ENCODE measurements at places on chromosomes 6 and 20.
A peak's percentile ranks its signal among the peaks of the same experiment; 100 is the strongest.

- no peak for DNase-seq
These were observed 52.3 kb downstream of the SLC22A3 start for GRCh38 chr6:160400446-160400845.

GRCh38 chr20:50475681-50476292 lies 34.4 kb upstream of the PTPN1 start:
- DNase-seq = no peak

GRCh38 chr6:144500892-144501291 lies 215.8 kb downstream of the UTRN start:
- no peak for DNase-seq

DNA sequence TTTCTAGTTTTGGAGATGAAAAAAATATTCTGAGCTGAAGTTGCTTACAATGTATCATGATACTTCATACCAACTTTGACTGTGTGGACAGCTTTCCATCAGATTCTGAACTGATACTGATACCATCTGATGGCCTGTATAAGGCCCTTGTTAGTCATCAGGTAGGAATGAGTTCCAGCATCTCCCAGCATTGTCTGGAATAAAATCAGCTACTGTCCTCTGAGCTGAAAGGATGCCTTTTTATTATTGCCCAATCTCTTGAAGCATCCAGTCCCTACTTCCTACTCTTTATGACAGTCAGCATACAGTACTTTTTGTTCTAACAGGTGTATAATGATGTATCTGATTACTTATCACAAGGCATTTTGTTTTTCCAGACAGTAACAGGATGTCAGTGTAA lies 70.6 kb upstream of the EYA4 start:
- no peak for DNase-seq

- DNase-seq = no peak
These were observed 66.0 kb upstream of the RIN2 start for GRCh38 chr20:19692100-19692499.

DNA sequence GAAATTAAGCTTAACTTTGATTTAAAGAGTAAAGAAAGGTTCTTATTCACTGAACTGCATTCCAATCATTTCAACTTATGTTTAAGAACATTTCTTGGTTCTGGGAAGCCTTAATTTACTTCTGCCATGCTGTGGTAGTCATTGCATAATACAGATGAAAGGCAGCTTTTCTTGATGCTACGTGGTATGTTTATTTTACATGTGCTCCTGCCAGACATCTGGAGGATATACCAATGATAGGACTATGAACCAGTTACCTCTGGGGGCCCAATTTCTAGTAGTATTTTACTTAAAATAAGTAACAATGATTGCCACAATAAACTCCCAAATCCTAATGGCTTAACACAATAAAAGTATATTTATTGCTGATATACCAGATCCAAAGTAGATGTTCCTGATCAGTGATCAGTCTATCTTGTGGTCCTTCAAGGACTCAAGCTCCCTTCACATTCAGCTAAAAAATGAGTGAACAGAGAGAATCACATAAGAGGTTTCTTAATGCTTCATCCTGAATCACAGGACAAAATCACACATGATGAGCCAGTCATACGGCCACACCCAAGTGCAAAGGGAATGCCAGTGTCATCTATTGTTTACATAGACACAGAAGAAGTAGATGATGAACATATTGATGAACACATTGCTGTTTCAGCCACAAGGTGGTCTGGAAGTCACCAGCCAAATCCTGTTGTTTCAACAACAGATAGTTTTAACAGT lies 56.5 kb upstream of the CCN2 start:
- DNase-seq = no peak

- no peak for DNase-seq
These were observed 10.0 kb downstream of the MBOAT1 start for GRCh38 chr6:20202324-20202658.

GRCh38 chr20:46811224-46812084 lies 83.2 kb upstream of the EYA2 start:
- no peak for DNase-seq

GRCh38 chr6:105810922-105811482 lies 275.1 kb upstream of the PRDM1 start:
- DNase-seq = no peak

DNA sequence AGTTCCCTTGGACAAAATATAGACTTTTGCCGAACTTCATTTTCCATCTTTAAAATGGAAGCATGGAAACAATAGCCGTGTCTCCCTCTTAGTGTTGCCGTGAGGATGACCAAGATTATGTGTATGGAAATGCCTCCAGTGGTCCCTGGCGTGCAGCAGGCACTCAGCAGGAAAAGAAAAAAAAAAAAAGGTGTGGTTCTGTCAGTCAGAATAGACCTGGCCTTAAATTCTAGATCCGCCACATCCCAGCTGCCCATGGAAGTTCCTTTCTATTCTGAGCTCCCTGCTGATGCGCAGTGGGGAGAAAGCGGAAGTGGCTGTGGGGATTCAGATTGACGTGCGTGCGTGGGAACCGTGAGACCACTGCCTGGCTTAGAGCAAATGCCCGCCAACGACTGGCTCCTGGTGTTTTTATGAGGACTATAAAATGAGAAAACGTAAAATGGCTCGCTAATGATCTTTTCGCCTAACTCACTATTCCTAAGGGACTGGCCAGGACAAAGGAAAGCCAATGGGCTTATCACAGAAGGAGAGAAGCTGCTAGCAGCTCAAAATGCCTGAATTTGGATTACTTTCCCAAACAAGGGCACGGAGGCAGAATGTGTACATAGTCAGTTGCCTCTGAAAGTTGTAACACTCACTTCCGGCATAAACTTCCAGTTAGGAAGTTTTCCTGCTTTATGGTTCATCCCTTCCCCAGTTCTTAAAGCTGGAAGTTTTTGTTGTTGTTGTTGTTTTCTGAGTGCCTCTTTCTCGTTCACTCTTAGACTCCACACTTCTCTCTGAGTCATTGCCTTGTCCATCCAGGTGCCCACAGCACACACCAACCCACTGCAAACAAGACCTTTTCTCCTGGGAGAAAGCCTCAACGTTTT lies 11.4 kb upstream of the PDE10A start:
- DNase-seq = no peak

DNA sequence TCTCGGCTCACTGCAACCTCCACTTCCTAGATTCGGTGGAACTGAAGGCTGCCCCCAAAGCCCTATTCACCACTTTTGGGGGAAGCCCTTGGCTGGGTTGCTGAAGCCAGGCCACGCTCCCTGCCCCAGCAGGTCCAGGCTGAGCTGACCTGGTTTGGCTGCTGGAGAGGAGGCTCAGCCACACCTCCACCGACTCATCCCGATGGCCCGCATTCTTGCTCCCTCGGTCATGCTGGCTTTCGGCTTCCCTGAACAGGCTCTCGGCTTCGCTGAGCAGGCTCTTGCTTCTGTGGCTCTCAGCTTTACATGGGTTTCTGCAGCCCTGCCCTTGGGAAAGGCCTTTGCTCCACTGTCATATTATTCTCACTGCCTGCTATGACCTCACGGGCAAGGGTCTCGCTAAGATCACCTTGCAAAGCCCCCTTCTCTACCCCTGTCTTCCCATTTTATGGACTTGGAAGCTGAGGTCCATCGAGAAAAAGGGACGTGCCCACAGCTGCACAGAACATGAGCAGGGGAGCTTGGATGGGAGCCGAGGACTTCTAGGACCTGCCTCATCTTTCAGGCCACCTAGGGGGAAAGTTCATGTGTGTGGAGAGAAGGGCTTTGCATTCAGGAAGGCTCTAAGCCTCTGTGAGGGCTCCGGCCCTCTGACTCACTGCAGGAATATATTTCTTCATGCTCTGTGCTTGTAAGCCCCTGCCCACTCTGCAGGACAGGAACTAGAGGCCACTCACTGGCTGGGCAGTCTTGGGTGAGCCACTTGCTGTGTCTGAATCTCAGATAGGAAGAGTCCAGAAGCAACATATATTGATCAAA lies 15.6 kb downstream of the ARHGAP40 start:
- DNase-seq = no peak

GRCh38 chr20:3753098-3753497 lies 14.5 kb downstream of the ADISSP start:
- DNase-seq = peak; percentile 27

DNA sequence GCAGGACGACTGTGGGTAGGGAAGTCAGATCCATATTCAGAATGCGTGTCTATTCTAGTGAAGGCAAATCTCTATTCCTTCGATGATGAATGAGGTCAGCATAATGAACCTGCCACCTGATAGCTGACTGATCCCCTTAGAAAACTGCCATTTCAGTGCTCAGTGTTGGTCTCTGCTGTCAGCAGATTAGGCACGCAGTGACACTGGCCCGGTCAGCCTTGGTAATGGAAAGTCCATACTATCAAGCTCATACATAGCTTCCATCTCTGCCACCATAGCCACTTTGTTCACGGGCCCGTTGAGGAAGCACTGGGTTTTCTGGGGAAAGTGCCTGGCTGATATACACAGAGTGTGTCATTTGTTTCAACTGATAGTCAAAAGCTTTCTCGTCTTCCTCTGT lies 54.0 kb downstream of the C6orf52 start:
- no peak for DNase-seq

GRCh38 chr6:142802124-142802523 lies 142.9 kb downstream of the HIVEP2 start:
- DNase-seq = no peak

GRCh38 chr6:166496460-166496859 lies 90.0 kb downstream of the RAMACL start:
- DNase-seq = no peak

DNA sequence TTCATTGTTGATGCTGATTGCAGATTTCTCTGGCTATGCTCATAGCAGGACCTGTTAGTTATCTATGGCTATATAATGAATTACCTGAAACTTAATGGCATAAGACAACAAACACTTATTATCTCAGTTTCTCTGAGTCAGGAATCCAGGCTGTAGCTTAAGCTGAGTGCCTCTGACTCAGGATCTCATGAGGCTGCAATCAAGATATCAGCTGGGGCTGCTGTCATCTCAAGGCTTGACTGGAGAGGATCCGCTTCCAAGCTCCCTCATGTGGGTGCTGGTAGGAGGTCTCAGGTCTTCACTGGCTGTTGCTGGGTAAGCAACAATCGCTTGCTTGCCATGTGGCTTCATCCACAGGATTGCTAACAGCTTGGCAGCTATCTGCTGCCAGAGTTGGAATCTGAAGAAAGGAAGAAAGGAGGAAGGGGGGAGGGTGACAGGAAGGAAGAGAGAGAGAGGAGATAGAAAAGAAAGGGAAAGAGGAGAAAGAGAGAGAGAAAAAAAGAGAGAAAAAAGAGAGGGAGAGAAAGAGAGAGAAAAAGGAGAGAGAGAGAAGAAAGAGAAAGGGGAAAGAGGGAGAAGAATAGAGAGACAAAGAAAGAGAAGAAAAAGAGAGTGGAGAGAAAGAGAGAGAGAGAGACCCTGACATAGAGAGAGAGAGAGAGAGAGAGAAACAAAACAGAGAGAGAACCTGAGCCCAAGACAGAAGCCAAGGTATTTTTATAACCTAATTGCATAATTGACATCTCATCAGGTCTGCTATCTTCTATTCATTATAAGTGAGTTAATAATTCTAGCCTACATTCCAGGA lies 579.0 kb upstream of the BTBD3 start:
- no peak for DNase-seq

DNA sequence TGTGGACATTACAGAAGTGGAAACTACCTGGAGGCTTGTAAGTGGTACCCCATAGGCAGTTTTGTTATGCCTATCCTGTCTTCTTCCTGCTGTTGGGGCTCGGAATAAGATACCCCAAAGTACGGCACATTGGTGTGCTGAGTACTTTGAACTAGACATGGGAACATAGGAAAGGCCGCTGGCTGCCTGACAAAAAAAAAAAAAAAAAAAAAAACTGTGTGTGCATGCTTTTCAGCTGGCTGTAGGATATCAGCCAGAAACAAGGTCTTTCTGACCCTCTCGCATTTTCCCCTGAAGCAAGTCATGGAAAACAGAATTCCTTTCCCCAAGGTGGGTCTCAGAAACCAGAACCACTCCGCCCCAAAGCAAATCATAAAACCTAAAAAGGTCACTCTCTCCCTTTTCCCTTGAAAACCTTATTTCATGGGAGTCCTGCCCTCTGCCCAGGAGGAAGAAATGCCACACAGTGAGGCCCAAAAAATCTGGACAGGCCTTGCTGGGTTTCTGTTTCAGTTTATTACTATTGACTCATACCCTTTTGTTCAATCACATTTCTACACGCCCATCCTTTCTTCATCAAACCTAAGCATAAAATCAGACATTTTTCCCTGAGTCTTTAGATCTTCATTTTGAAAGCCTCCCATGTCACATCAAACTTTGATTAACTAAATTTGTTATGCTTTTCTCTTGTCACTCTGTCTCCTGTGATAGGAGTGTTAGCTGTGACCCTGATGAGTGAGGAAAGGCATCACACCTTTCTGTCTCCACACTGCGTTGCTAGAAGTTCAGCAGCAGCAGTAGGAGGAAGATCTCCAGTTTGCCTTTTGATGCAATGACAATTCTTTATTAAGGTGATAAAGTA lies 17.2 kb downstream of the SLC2A12 start:
- no peak for DNase-seq

GRCh38 chr6:105282631-105283585 lies 103.1 kb upstream of the POPDC3 start:
- no peak for DNase-seq

All from T-helper 22 cell (primary cell).